ENCODE measurements at places on chromosomes 12 and 14.

DNA sequence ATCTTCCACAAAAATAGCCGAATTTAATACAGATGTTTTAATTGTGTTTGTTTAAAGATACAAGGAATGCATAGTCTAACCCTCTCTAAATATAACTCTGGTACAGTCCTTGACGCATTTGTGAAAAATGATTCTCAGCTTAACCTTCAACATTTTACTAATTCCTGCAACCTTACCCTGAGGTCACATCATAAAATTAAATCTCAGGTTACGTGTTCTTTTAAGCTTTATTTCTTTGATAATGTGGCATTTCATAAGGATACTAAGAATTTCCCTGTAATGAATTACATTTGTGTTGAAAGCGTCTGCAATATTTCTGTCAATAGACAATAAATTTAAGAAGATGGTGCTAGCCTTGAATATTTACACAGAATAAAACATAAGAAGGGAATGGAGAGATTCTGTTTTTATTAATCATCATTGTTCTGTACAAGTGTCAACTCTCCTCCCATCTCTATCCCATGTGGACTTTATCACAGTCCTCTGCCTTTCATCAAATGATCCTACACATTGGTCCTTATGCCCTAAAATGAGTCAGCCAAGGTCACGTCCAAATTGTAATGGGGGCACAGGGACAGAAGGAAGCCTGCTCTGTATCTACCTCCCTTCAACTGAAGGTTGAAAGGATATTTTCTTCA lies 769.3 kb upstream of the FLRT2 start:
- DNase-seq: no peak

GRCh38 chr14:22573804-22574203 lies 15.2 kb downstream of the DAD1 start:
- DNase-seq: no peak

- DNase-seq: no peak
Observed at GRCh38 chr14:24690492-24690891, 56.5 kb upstream of the GZMB start.

- DNase-seq: no peak
Observed at GRCh38 chr14:45199230-45199629, 53.8 kb downstream of the MIS18BP1 start.

- DNase-seq: no peak
Observed at GRCh38 chr12:25699454-25699853, 146.4 kb upstream of the LMNTD1 start.

GRCh38 chr12:118103601-118104382 lies at the start of gene VSIG10:
Gene VSIG10, minus strand, starts transcription at chr12:118104011. Its CDS starts 340 bp downstream, at chr12:118103671.
- no peak for DNase-seq

GRCh38 chr14:100893760-100894159 lies 9.8 kb downstream of the RTL1 start:
- no peak for DNase-seq

DNA sequence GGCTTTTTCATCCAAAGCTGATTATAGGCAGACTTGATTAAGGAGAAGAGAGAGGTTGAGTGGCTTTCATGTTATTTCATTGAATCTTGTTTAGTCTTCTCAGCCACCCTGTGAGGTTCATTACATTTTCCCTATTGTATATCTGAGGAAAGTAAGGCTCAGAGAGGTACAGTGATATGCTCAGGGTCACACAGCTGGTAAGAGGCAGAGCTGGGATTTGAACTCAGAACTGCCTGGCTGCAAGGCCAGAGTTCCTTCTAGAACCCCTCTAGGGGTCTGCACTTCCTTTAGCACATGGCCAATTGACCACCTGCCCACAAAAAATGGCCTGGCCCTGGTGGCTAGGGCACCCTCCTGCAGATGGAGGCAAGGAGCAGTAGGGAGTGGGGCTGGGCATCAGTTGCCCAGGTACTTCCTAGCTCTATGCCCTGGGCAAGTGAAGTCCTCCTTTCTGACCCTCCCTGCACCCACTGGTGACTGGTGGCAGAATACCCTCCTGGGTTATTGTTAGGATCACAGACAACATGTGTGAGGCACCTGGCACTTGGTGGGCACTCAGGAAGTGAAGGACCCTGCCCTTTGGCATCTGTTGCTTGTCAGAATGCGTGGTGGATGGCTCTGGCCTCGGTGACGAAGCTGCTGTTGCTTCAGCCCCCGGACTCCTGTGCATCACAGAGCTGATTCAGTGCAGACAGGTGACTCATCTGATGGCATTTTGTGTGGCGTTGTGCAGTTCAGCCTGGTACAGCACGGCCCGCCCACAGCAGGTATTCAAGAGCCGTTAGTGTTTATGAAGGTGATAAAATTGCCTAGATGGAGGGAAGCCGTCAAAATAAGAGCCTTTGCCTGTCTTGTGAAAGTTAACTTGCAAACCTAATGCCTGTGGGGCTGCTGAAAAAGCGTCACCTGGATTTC lies 115.8 kb downstream of the SLC25A47 start:
- peak; percentile 53 for DNase-seq

DNA sequence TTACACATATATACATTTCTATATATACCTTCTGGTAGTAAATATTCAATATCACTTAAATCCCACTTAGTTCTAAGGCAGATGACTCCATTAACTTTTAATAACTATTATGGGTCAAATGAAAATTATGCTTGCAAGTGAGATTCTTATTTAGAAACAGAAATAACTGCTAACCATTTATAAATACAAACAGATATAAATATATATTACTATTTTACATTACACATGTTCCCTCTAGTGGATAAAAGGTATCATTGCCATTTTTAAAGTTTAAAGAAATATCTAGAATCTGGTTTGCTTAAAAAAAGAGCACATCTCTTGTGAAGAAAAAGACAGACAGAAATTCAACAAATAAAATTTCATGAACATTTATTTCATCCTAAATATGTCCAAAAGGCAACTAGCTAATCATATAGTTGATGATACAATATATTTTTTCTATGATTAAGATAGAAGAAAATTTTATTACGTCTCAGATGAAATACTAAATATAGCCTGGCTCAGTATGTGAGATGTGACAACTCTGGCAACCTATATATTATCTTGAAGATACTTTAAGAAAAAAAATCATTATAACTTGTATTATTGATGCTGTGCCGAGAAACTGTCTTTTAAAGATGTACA lies 11.7 kb upstream of the RAD51AP1 start:
- no peak for DNase-seq

DNA sequence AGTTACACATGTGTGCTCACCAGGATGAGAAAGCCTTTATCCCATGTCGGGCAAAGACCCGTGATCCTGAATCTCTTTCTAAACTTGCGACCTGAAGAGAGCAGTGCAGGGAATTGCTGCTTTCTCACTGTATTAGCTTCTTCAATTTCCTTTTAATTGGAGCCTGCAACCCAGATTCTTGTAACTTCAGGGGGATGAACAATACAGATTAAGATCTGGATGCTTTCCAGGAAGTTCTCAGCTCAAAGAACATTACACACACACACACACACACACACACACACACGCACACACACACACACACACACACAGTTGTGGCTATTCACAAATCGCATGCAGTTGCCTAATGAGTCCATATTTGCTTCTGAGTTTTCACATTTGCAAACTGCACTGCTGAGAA lies 268.3 kb downstream of the NPAS3 start:
- no peak for DNase-seq

DNA sequence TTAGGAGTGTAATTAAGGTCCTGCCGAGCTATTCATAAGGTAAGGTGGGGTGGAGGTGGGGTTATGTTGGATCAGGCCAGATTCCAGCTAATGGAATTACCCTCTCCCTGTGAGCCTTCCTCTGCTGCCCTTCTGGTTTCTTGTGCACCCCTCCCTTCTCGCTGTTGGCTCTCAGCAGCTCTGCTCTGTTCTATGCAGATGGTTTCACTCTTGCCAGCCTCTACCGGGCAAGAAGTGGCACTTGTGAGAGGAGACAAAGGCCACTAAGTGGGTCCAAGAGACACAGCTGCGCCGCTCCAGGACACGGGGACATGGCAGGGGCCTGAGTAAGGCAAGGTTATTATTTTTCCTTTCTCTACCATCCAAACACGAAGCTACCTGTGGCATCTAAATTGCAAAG lies 334.4 kb downstream of the EMP1 start:
- DNase-seq: no peak

DNA sequence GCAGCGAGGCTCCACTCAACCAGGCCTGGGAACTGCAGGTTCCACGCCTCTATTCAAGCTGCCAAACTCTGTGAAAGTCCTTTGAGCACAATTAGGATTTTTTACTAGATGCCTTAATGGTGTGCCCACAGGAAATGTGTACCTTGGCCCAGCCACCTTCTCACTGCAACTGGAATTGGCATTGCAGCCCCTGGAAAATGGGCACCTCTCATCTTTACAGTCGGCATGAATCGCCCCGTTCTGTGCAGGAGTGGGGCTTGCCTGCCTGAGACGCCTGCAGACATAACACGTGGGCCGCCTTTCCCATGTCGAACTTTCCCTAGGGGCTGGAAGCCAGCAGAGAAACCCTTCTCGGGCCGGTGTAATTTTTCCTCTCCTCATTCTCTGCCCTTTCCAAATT lies 42.0 kb upstream of the ELK3 start:
- DNase-seq: no peak

- no peak for DNase-seq
Observed at GRCh38 chr14:94164685-94165431, 9.3 kb upstream of the PPP4R4 start.

DNA sequence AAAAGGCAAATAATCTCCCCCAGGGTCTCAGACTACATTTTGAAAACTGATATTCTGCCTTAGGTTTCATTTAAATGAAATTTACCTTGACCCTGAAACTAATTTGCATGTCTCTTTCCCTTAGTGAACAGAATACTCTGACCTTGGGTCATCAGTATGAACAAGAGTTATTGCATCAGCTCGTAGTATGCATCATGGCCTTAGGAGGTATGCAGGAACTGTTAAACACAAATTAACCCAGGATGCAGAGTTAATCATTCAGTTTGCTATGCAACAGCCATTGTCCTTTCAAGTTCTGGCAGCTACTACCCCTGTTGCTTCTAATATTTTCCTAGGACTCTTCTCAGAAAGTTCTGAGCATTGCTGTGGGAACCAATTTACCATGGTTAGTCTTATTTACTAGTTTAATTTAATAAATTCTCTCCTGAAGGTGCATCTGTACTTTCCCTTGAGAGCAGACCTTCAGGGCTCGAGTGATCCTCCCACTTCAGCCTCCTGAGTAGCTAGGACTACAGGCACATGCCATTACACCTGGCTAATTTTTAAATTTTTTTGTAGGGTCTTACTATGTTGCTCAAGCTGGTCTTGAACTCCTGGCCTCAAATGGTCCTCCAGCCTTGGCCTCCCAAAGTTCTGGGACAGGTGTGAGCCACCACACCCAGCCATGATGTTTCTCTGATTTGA lies 126.7 kb downstream of the TTC6 start:
- no peak for DNase-seq

GRCh38 chr12:68636268-68636667 lies 25.6 kb downstream of the RAP1B start:
- no peak for DNase-seq

- DNase-seq: no peak
Observed at GRCh38 chr12:3931776-3932175, 58.6 kb upstream of the PARP11 start.

DNA sequence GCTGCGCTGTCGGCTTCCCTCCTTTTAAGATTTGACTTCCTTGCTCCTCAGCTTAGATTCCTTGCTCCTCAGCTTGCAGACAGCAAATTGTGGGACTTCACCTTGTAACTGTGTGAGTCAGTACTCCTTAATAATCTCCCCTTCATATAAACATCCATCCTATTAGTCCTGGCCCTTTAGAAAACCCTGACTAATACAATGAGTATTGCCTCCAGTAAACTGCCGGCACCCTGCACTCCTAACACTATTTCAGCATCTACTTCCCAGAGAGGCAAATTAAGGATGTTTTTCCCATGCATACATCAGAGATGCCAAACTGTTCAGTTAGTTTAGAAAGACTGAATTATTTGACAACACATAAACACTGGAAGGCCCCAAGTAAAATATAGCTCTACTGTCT lies 611.3 kb upstream of the TMEM132C start:
- no peak for DNase-seq

GRCh38 chr12:113346353-113346752 lies 11.4 kb upstream of the SLC8B1 start:
- no peak for DNase-seq

DNA sequence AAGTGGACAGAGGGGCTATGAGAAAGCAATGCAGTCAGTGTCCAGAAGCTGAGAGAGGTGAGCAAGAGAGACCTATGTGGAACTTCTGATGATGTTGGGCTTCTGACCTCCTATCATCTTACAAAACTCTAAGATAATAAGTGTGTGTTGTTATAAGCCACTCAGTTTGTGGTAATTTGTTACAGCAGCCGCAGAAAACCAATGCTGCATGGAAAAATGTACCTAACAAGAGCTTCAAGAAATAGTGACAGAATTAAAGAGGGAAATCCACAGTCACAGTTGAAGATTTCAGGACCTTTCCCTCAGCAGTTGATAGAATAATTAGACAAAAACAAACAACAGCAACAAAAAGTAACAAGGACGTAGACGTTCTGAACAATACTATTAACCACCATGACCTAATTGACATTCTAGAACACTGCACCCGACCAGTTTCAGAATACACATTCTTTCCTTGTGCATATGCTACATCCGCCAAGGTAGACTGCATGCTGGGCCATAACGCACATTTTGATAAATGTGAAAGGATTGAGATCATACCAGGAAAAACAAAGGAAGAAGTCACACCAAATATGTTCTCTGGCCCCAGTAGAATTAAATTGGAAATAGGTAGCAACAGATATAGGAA lies 1.8 kb upstream of the EVL start:
- no peak for DNase-seq

GRCh38 chr12:28172434-28173030 lies 17.7 kb upstream of the CCDC91 start:
- no peak for DNase-seq

- no peak for DNase-seq
Observed at GRCh38 chr12:91792597-91792996, 353.0 kb downstream of the BTG1 start.

- no peak for DNase-seq
Observed at GRCh38 chr12:93016752-93017350, 87.8 kb upstream of the EEA1 start.

GRCh38 chr12:89344043-89344861 lies 8.0 kb downstream of the DUSP6 start:
- DNase-seq: no peak

DNA sequence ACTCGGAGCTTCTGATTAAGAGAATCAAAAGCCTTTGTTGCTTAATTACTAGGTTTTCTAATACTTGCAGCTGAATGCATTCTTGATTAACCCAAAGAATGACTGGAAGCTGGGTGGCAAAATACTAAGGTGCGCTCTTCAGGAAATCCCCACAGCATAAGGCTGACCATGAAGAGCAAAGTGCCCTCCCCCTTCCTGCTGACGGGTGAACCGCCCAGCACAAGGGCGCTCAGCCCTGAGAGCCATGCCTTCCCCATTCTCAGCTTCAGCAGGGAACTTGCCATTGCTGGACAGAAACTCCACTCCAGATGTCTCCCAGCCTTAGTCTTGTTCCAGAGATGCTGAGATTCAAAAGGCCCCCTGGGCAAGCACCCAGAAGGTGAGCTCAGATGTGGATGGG lies 27.2 kb upstream of the FBRSL1 start:
- DNase-seq: no peak

DNA sequence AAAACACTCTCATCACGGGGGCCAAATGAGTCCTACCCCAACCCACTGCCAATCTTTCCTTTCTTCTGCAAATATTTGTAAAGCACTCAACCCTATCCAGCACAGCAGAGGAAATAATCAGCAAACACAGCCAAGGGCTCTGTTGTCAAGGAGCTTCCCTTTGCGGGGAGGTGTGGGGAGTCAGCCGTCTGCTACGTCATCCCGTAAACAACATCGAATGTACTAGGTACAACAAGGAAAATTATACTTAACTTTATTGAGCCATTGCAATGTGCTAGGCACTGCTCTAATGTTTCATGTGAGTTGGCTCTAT lies 22.8 kb downstream of the TMEM63C start:
- DNase-seq: no peak

GRCh38 chr12:130668286-130669204 lies 47.6 kb downstream of the RIMBP2 start:
- DNase-seq: no peak
